ENCODE measurements at places on chromosomes 3 and 15. TPM values are rescaled to one million over a fixed set of nuclear protein-coding genes. Genes with fewer than 3 reads are reported as not detected.

The B3GALNT1 gene
- 13.1 TPM for total RNA-seq

The CTXND1 gene
- total RNA-seq, result under 0.01 TPM

The SAMD7 gene
- total RNA-seq, result not detected

The FBXO40 gene
- total RNA-seq, result not detected

The TMEM212 gene
- total RNA-seq, result not detected

The IL5RA gene
- total RNA-seq, result not detected

The SCAANT1 gene
- 1.7 TPM for total RNA-seq

The CFAP91 gene
- 0.77 TPM for total RNA-seq

The MUSTN1 gene
- not detected for total RNA-seq

The TAMM41 gene
- total RNA-seq, result 5.6 TPM

The RAMAC gene
- 26.6 TPM for total RNA-seq

The CIDEC gene
- total RNA-seq, result not detected

The ISL2 gene
- total RNA-seq, result 0.26 TPM

The GNAT1 gene
- total RNA-seq, result not detected
